ENCODE measurements at places on chromosomes 12 and 14.

- no peak for DNase-seq
Measured at GRCh38 chr14:94203473-94204210, 29.5 kb downstream of the PPP4R4 start.

DNA sequence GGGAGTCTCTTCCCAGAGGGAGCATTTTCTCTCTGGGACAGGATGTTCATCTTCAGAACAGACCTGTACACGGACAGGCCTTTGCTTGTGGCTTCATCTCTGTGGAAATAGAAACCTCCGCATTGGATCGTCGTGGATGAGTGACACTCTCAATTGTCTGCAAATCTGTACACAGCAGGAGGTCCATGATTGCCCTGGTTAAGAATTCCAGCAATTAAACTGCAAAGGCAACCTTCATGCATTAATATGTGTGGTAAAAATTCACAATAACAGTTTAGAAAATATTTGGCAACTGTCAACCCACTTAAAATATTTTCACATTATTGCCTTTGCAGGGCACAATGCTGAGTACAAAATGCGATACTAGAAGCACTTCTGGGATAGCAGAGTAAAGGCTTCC is 149.8 kb upstream of the SFSWAP start:
- DNase-seq, result no peak

DNA sequence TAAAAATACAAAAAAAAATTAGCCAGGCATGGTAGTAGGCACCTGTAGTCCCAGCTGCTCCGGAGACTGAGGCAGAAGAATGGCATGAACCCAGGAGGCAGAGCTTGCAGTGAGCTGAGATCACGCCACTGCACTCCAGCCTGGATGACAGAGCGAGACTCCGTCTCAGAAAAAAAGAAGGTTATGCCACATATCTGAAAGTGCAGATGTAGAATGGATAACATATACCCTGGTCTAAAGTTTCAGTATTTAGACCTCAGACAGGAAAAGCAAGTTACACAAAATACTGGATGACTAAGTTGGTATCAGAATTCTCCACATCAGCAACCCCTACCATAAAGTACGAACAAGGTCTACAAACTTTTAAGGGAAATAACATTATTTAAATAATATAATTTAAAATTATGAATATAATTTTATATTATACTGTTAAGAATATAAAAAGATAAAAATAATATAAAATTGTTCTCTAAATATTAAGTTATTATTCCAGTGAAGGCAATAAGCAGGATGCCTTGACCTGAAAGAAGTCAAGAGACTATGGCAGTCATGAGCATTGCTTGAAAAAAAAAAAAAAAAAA is 169.9 kb downstream of the CRADD start:
- DNase-seq, result no peak

DNA sequence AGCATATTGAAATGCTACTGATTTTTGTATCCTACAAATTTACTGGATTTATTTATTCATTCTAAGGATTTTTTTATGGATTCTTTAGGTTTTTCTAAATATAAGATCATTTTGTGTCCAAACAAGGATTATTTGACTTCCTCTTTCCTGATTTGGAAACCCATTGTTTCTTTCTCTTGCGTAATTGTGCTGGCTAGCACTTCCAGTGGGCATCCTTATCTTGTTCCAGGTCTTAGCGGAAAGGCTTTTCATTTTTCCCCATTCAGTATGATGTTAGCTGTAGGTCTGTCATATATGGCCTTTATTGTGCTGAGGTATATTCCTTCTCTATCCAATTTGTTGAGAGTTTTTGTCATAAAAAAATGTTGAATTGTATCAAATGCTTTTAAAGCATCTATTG is 57.2 kb upstream of the RHOJ start:
- no peak for DNase-seq

DNA sequence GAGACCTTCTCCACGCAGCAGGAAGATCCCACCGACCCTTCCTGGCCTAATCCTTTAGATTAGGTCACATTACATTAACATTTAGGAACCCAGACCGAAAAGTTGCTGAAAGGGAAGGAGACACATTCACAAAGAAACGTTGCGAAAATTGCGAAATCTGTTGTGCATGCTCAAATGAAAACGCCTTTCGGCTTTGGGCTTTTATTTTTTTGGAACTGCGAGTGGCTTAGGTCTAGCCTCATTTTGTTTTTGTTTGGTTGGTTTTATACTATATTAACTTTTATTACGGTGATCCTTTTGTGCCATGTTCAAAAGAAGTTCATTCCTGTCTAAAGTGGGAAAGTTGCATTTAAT is 1.5 kb downstream of the MYF6 start:
- DNase-seq, result no peak

DNA sequence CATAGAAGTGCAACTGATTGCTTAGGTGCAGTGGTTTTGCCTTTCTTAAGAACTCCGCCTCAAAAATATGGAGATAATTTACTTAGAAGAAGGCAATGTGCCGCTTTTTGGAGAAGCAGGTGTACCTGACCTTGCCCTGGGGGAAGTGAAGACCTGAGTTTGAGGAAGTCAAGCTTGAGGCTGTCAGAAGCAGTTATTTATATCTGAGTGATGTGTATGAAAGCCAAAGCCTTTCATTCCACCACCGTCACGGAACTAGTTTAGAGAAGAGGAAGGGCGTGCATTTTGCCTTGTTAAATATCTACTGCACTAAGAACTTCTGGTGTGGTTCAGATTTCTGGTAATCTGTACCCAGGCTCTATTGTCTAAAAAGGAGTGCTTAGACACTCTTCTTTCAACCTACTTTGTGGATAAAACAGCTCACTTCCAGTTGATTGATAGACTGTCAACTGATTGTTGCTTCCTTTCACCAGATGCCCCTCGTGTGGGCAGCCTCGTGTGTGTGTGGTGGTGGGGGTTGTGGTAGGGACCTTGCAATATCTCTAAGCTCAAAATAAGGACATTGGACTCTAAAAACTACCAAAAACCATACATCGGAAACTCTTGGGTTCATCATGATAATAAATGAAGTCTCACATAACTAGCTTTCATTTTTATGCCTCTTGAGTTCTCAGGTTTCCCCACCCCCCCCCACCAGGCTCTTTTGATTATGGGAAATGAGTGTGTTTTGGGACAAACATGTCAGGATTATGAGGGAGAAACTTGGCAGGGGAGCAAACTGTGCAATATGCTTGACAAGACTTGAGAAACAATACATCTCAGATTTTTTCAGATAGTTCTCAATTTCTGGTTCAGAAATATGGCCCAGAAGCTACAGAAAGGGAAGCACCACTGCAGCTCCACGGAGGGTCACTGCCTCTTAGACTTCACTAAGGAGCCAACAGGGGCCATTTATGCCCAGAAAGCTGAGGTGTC is 78.6 kb downstream of the ARF6 start:
- DNase-seq, result no peak

DNA sequence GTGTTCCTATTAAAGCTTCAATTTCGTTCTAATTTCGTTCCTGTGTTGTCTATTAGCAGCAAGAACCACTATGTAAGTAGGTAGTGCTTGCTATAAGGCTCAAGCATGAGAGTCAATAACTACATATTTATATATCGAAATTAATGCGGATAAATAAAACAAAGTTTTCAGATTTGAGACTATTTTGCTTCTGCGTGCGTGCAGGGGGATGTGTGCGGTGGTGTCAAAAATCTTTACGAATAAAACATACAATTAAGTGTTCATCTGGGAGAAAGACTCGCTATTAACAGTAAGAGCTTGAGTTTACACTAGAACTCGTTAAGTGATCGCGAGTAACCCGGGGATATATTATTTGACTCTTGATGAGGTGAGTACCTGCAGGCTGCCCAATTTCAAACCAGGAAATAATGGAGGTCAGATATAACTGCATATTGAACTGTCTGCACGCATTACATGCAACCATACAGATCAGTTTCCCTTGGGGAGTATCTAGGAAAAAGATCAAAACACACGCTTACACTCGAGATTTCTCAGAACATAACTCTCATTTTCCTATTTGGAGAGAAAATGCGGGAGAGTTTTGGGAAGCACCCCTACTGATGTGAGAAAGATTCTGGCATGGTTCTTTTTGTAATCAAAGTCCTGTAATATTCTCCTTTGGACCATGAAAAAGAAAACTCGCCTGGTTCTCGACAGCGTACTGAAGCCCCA is 813 bp downstream of the TWF1 start:
- no peak for DNase-seq

GRCh38 chr12:108640802-108641445 is 7.2 kb upstream of the SELPLG start:
- DNase-seq, result no peak

DNA sequence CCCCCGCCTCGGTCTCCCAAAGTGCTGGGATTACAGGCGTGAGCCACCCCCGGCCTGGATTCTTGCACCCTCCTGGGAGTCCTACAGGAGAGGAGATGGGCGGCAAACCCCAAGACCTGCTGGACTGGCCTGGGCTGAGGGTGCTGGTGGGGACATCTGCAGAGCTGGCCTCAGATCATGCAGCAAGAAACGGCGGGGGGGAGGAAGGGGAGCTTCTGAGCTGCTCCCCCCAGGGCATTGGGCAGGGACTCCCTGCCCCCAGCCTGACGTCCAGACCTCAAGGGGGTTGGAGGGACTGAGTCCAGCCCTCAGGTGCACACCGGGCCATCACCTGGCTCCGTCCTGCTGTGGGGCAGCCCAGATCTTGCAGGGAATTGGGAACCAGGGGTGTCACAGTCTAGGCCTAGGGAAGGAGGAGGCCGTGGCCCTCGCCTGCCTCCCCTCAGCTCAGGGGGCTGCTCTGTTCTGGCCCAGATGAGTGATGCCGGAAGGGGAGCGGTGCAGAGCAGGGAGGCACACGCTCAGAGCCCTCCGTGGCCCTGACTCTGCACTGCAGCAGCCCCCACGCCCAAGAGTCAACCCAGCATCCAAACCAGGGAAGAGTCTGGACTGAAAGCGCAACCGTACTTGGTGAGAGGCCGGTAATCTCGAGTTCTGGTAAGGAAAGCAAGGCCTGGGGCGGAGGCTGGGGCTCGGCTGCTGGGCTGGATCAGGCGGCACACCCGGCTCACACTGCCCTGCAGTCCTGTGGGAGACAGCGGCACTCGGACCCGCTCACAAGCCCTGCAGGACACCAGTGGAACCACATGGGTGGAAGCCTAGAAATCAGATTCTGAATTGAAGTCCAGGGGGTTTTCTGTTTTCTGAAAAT is 8.9 kb upstream of the AMN start:
- DNase-seq, result peak; percentile 46

- no peak for DNase-seq
Measured at GRCh38 chr12:104546575-104546974, 89.8 kb downstream of the CHST11 start.

GRCh38 chr12:30169839-30170591 is 386.3 kb upstream of the TMTC1 start:
- DNase-seq, result peak; percentile 74

DNA sequence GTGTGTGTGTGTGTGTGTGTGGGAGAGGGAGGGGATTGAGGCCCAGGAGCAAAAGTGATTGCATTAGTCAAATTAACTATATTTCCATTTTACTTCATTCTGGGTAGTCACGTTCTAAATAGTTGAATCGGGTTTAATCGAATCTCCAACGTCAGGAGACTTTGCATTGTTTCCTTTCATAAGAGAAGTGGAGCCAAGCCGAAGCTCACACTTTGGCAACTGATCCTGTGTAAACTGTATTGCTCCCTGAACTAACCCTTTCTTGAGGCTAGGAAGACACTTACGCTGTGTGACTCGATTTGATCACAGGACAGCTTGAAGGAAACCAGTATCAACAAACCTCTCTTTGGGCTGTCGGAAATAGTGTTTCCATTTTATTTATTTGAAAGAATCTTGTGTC is 363.4 kb upstream of the ATP2B1 start:
- DNase-seq, result no peak

- DNase-seq, result no peak
Measured at GRCh38 chr12:31311634-31312258, 14.2 kb downstream of the SINHCAF start.

DNA sequence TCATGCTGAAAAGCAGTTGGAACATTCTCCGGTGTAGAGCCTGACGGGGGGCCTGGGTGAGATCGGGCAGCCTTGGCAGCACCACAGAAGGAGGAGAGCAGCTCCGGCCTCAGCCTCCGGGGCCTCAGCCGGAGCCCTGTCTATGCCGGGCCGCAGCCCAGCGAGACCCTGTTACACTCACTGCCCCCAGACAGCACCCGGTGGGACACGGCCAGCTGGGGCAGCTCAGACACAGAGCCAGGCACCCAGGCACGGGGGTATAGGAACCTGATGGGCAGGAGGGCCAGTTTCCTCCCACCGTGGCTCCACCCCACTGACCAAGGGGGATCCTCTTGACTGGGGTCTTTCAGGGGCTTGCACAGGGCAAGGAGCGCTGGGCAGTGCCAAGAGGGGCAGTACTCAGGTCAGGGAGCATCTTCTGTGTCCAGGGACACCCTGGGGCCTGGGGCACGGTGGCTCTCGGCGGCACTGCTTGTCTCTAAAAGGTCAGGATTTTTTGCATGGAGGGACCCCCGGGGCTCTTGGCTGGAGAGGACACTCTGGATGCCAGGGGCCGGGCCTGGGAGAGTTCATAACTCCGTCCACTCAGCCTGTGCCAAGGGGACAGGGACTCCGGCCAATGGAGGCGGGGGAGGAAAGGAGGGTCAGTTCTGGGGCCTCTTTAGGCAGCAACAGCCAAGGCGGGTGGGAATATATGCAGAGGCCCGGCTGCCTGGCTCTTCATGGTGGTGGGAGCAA is 9.4 kb downstream of the INF2 start:
- DNase-seq, result no peak

GRCh38 chr14:23351681-23352505 is 794 bp downstream of the SLC22A17 start:
- DNase-seq, result peak; percentile 67

- no peak for DNase-seq
Measured at GRCh38 chr12:80946591-80946990, 8.9 kb upstream of the LIN7A start.

DNA sequence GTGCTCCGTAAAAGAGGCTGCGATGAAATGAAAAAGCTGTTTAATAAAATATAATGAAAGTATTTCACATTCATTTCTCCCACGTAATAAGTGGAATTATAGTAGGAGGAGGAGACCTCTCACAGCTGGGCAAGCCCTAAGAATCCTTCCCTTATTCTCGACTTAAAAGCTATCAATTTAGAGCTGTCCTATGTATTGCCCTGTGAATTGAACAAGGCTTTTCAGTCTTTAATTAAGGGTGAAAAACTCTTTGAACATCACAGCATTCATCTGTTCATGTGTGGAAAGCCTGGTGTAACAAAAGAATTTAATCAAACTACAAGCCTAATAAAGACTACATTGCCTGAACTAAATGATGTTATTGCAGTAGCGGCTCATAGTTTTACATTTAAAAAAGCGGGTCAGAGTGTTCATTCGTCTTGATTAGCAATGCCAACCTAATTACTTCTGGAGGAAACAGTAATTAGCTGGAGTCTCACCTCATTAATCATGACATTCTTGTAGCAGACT is 142.0 kb downstream of the ETNK1 start:
- no peak for DNase-seq
